GM12864 (cell line): ENCODE measurements at places on chromosomes 1 and 21.
A peak's percentile ranks its signal among the peaks of the same experiment; 100 is the strongest.

- DNase-seq, result no peak
Measured at GRCh38 chr1:201552941-201553351, 14.0 kb downstream of the NAV1 start.

DNA sequence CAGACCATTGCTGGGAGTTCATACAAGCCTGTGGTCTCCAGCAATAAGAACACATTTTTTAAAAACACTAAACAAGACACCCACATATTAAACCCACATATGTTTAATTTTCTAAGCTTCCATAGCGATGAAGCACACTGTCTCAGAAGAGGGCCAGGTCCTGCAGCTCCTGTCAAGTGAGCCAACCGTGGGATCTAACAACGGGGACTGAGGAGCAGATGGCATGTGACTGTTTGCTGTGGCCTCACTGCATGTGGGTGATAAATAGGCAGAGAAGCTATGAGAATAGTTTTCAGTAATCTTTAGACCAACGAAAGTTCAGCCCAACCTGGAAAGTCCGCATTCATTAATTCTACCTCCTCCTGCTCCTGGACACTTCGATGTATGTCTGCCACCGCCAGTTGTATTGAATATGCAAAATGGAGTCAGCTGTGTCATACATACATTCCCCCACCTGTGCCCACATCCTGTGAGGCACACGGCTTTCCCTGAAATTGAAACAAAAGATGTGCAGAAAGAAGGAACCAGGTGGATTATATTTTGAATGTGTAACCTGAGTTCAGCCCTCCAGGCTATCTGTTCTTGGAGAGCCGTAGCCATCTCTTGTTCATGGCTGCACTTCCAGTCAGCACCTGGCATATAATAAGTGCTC lies 88.2 kb downstream of the MIS18A start:
- DNase-seq, result peak; percentile 5

DNA sequence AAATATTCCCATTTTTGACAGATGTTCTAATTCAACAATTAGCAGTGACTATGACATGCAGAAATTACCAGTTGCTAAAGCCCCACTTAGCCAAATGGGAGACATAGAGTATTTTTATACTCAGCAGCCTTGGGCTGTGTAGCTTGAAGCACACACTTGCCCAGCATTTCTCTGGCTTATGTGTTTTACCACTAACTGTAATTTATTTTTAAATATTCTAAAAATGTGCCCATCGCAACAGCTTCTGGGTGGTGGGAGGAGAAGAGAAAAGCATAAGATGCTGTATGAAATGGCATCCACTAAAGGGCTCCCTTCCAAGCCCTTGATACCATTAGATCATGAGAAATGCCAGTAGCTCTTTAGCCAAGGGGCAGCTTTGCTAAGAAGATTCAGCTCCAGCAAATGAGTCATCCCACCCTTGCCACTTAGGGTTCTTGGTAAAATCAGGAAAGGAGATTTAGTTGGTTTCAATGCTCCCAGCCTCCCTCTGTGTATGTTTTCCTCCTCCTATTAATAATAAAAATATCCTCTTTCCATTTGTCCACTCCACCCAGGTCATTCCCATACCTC lies 462.7 kb upstream of the DEPDC1 start:
- DNase-seq, result no peak

DNA sequence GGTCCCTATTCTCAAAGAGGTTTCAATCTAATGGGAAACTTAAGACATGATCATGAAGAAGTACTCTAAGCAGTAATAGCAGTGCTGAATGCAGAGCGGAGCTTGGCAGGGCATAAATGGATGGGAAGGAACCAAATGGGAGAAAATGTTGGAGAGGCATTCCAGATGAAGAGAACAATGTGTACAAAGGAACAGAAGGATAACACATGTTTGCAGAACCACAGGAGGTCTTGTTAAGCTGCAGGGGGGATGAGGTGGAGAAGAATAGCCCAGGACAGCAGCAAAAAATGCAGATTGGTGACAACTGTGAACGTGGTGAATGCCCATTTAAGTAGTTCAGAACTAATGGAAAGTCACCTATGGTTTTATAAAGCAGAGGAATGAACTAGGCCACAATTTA lies 99.1 kb downstream of the ASTN1 start:
- no peak for DNase-seq

- DNase-seq, result no peak
Measured at GRCh38 chr1:92201973-92202372, 15.7 kb upstream of the C1orf146 start.

DNA sequence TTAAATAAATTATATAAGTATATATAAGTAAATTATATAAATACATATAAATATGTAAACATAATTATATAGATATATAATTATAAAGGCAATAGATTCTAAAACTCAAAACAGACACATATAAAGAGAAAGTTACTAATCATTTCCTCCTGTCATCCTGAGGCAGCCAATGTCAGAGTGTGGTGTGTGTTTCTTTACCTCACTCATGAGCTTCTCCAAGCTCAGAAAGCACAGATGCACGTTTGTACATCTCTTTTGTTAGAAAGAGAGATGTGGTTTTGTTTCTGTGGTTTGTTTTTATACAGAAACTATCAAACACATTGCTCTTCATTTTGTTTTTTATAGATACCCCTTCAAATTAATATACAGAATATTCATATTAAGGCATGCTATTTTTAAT lies 594.8 kb downstream of the USP25 start:
- DNase-seq, result no peak

DNA sequence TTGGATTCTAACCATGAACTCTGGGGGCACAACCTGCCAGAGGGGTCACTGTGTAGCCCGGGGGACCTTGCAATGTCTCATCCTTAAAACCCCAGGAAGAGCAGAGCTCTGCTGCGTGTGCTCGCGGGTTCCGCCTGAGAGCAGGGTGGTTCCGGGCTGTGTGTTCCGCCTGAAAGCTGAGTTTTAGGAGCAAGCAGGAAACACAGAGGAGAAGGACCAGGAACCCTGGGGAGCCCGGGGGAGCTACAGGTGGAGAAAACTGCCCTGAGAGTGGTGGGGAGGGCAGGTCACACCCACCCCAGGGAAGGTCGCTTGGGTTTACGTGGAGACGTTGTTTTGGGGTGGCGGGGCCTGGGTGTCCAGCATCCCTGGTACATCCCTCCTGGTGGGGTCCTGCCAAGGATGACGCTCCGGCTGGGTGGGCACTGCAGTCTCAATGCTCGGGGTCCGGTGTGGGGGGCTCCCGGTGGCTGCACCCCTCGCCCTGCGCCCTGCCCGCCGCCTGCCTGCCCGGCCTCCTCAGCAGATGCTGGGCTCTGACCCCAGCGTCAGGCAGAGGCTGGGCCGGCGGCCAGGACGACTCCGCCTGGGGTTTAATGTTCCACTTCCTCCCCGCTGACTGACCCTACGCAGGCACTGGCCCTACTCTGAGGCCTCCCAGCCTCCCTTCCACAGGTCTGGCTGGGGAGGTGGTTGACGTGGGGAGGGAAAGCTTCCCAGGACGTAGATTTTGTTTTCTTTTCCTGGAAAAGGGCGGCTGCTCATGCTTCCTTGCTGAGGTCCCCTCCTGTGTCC lies 17.3 kb upstream of the C1orf159 start:
- DNase-seq, result no peak

DNA sequence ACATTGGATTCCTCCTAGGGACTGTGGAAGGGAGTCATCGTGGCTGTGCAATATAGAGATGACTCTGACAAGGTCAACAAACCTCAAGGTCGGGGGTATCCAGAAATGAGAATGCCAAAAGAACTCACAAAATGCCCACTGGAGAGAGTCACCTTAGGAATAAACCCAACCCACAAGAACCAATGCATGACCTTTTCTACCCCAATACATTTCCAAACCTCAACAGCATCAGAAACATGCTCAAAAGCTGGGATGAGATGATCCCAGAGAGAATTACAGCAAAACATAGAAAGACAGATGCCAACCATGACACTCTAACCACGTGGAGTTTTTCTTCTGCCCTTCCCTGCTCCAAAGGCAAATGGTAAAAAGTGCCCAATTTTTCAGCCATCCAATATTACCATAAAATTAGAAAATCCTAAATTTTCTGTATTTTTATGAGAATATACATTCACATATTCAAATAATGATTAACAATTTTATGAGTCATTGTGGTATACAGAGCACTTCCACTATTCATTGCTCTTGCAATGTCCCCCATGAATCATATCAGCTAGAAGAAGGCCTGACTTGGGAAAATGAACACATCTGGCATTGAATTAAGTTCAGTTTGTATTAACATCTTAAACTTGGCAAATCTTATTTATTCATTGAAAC lies 88.2 kb upstream of the PALMD start:
- no peak for DNase-seq

GRCh38 chr1:163410073-163410999 lies 88.6 kb downstream of the NUF2 start:
- peak; percentile 29 for DNase-seq
